ENCODE measurements at places on chromosomes 5 and 9.

DNA sequence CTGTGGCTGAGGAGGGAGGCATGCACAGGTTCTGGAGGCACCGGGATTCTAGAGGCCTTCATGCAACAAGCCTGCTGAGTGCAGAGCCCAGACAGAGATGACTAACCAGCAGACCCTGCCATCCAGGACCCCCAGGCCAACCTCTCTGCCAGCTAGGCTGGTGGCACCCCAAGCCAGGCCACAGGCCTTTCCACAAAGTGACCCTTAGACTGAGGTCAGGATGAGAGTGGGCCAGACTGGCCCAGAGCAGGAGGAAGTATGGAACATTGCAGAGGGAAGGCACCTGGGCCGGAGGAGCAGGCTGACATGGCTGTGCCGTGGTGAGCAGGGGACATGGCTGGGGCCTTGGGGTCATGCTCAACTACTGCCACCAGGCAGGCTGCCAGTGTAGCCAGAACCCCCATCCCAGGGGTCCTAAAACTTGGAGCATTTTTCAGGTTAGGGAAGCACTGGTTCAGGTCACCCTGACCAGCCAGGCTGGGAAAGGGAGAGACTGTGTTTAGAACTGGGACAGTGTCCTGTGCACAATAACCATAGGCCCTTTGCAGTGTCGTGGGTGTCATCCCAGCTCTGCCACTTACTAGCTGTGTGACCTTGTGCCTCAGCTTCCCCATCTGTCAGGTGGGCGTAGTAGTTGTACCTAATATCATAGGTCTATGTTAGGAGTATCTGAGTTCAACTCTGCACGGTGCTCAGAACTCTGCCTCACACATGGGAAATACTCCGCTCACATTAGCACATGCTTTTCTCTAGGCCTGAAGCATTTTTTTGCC is 17.3 kb downstream of the TCF7 start:
- DNase-seq, result no peak

GRCh38 chr5:158419186-158419585 is 560.2 kb upstream of the CLINT1 start:
- no peak for DNase-seq

DNA sequence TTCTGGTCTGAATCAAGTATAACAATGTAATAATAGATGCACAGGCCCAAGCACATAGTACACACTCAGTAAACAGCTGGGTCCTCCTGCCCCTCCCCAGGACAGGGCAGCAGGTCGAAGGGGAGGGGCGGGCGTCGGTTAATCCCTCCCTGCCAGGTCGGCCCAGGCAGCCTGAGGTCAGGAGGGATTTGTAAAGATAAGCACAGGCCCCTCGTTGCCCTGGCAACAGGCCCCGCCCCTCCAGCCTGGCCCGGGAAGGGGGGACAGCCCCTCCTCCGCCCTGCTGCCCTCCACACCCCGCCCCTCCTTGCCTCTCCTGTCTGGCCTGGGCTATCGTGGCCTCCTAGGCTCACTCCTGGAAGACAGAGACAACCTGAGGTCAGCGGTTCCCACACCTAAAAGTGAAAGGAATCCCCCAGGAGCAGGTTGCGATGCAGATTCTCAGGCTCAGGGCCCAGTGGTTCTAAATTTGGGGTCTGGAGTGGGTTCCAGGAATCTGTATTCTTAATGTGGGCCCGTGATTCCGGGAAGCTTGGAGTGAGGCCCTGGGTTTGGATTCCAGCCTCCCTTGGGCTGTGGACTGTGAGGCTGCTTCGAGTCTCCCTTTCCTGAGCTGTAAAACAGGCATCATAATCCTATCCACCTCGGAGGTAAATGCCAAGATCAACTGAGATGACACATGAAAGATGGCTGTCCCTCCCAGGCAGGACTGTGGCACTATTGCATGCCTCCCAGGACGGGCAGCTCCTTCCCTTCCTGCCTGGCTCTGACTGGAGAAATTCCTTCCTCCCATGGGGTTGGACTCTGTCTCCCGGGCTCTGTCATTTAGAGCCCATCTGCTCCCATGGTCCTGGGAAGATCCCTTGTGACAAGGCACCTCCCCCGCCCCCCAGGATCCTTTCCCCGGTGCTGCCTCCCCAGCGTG is 4.4 kb downstream of the CRB2 start:
- DNase-seq, result no peak

- DNase-seq, result no peak
These were observed 468.1 kb upstream of the ACTBL2 start for GRCh38 chr5:57950616-57951228.

- DNase-seq, result no peak
These were observed 295.3 kb upstream of the IRX4 start for GRCh38 chr5:2178071-2178477.

GRCh38 chr5:115511632-115512031 is 32.9 kb downstream of the FEM1C start:
- no peak for DNase-seq

DNA sequence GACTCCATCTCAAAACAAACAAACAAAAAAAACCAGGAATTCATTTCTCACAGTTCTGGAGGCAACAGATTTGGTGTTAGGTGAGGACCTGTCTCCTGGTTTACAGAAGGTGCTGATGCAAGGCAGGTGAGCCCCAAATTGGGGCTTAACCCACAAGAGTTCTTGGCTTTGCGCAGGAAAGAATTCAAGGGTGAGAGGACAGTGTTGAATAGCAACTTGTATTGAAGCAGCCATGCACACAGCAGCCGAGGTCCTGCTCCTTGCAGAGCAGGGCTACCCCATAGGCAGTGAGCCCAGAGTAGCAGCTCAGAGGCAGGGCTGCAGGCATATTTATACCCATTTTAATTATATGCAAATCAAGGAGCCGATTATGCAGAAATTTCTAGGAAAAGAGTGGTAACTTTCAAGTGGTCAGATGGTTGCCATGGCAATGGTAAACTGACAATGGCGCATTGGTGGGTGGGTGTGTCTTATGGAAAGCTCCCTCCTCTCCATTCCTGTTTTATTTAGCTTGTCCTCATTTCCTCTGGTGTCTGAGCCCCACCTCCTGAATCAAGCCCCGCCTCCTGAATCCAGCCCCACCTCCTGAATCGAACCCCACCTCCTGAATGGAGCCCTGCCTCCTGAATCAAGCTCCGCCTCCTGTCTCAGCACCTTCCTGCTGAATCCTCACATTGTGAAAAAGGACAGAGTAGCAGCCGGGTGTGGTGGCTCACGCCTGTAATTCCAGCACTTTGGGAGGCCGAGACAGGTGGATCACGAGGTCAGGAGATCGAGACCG is 34.5 kb upstream of the COL5A1 start:
- DNase-seq, result peak; percentile 5

- no peak for DNase-seq
These were observed 36.3 kb upstream of the SMIM23 start for GRCh38 chr5:171749365-171749764.

DNA sequence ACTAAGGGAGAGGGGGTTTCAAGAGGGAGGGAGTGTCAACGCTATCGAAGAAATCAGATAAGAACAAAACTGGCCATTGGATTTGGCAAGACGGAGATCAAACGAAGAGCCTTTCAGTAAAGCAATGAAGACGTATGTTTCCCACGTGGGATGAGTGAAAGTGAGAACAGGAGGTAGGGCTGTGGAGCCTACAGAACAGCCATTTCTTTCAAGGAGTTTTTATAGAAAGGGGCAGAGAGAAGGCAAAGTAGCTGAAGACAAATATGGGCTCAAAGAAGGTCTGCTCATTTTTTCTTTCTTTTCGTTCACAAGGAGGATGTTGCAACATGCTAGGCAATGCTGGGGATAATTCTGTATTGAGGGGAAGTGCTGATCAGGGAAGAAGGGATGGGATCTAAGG is 98.3 kb downstream of the SUSD1 start:
- no peak for DNase-seq

DNA sequence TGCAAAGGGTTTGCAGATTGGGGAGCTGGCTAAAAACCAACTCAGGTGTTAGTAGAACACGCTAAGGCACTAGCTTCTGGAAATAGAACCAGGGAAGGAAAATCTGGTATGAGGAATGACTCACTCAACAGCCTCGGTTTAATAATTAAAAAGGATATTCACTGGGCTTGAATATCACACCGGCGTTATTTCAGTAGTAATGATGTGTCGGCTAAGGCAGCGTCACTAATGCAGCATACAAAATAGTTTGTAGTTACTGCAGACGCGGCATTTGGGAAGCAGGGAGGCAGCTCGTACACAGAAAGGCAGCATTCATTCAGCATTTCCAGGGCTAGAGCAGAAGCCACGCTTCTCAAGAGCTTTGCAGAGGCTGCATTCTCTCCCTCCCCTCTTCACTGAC is 1.7 kb downstream of the ADRA1B start:
- no peak for DNase-seq

- no peak for DNase-seq
These were observed 213.9 kb downstream of the PRDM9 start for GRCh38 chr5:23721336-23721735.

GRCh38 chr9:73074176-73074708 is 77.4 kb upstream of the ANXA1 start:
- DNase-seq, result no peak

DNA sequence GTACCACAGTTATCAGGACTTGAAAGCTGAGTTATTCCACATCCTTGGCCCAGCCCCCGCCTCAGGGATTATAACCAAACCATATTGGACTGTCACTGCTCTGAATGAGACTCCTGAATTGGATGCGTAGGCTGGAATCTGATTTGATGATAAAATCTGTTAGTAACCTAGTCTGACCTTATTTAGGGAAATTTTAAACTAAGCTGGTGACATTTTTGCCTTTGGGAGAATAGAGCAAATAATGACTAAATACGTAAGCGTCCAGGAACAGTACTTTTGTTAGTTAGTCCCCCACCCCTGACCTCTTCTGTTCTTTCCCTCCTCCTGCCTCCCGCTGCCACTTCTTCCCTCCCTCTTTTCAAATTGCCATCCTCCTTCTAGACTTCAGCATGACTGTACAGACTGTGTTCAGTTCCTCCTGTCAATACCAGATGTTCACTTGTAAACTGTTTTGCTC is 92.6 kb downstream of the TLE4 start:
- no peak for DNase-seq

GRCh38 chr5:25334350-25334749 is 689.6 kb upstream of the CDH10 start:
- DNase-seq, result no peak

DNA sequence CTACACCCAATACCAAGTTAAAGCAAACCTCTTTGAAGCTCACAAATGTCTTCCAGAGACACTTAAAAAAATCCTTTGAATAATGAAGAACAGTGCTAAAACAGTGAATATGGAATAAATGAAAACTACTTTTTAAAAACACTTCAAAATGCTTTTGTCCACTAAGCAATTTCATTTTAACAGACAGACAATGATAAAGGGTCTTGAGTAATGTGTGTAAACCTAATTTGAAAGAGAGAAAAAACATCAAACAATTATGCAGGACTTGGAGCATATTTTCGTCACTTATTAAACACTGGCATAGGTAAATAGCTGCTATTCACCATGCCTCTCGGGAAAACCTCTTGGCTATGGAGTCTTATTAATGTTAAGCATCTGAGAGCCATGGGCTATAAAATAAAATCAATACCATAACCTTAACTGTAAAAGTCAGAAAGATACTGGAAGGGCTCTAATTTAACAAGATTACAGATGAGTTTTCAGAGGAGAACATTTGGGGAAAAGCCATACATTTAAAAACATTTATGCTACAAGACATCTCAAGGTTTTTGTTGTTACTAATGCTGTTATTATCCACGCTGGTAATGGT is 177.8 kb downstream of the NFIB start:
- no peak for DNase-seq

DNA sequence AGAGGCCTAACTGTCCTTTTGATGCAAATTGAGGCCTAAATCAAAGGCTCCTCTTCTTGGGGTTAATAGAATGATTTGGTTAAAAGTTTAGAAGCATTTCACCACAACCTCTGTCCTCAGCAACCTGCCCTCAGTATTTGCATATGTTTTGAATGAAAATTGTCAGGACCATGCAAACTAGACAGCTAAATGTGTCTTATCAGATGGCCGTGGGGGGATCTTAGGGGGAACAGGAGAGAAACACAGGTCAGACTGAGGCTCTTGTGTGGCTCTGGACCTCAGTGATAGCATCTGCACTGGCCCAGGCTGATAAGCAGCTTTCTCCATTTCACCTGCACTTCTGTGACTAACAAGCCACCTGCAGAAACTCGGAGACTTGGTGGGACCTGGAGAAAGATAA is 49.0 kb downstream of the FOXI1 start:
- no peak for DNase-seq

- DNase-seq, result no peak
These were observed 64.2 kb upstream of the GPR151 start for GRCh38 chr5:146580237-146580636.

DNA sequence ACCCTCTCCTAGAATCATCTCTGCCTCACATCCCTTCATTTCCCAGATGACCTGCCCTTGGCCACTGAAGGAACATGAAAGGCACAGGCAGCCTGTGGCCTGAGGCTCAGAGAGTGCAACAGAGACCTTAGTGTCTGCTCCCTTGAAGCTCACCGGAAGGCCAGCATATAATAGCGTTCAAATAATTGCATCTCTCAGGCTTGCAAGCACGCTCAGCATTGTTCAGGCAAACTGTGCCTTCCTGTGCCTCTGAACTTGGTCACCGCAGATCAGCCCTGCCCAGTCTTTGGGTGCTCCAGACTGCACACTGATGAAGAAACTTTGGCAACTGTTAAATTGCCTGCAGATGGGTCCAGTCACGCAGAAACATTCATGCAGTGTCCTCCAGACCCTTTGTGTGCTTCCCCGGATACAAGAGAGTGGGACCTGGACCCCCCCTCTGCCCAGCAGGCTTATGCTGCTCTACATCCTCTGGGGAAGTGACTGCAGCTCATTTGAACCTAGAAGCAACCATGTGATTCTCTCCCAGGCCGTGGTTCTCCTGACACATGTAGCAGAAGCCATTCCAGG is 216.0 kb upstream of the ANKRD55 start:
- no peak for DNase-seq

DNA sequence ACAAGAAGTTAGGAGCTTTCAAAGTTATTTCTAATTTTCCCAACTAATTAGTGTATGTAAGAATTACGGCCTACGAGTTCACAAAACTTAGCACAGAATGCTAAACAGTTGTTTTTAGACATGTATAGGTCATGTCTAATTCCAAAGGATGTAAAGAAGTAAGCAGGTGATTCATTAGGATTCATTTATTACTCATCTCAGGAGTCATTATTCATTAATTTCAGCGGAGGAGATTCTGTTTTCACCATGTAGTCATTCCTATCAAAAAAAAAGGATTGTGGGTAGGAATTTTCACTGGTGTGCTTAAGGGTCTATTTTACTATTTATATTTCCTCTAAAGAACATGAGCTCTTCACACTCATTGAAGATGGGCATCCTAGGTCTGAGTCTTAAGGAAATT is 532.2 kb downstream of the ACTL7B start:
- DNase-seq, result no peak

DNA sequence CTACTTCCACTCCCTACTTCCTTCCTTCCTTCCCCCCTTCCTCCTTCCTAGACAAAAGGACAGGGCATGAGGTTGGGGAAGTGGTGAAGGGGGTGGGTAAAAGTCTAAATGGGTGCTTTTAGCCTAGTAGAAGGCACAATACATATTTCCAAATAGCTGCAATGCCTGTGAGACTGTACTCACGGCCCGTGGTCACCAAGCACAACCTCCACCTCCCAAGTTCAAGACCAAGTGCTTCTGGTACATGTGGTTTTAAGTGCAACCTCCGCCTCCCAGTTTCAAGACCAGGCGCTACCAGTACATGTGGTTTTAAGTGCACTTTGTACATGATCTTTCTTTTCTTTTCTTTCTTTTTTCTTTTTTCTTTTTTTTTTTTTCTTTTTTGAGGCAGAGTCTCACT is 14.5 kb upstream of the NTNG2 start:
- no peak for DNase-seq

GRCh38 chr9:133362359-133363044 is 6.2 kb downstream of the SURF2 start:
- DNase-seq, result no peak

Measured in posterior cingulate gyrus (tissue), 11 donors.